ENCODE measurements at places on chromosomes 2 and 18.

GRCh38 chr2:216743781-216744180 is 48.4 kb upstream of the IGFBP5 start:
- no peak for DNase-seq

GRCh38 chr2:11482473-11483035 is 16.6 kb upstream of the E2F6 start:
- no peak for DNase-seq

DNA sequence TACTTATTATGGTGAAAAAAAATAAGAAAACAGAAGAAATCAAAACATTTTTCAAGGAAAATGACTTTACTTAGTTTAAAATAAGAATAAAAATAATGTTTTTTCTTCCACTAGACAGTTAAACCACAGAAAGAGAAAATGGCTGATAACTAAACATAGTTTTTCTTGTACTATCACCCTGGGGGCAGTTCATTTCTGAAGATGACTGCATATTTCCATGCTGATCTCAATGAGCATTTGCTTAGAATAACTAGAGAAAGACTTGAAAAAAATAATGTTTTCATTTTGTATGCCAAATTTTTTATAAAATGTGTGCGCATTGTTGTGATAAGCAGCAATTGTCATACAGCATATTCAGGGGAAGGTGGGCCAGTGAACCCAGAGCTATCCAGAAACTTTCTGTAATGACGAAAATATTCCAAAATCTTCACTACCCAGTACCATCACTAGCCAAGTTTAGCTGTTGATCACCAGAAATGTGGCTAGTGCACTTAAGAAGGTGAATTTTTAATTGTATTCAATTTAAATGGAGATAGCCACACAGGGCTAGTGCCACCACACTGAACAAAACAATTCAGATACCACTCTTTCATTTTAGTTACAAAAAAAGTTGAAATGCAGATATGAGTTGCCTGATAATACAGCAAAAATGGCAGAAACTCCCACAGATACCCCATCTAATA is 513.4 kb upstream of the NETO1 start:
- peak; percentile 49 for DNase-seq

DNA sequence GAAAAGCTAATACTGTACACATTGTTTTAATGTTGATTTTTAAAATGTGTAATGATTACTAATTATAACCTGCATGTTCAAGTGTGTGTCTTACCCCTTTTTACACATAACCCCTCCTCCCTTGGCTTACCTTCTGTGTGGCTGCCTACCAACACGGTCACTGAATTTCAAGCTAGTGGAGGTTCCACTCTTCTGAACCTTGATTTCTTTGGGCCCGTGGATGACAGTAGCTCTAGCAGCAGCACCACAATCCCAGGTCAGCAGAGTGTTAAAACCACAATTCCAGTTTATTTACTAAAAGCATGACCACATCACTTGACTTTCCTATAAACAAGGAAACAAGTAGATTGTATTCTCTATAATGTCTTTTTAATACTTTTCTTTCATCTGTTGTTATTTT is 56.9 kb downstream of the AFTPH start:
- no peak for DNase-seq

DNA sequence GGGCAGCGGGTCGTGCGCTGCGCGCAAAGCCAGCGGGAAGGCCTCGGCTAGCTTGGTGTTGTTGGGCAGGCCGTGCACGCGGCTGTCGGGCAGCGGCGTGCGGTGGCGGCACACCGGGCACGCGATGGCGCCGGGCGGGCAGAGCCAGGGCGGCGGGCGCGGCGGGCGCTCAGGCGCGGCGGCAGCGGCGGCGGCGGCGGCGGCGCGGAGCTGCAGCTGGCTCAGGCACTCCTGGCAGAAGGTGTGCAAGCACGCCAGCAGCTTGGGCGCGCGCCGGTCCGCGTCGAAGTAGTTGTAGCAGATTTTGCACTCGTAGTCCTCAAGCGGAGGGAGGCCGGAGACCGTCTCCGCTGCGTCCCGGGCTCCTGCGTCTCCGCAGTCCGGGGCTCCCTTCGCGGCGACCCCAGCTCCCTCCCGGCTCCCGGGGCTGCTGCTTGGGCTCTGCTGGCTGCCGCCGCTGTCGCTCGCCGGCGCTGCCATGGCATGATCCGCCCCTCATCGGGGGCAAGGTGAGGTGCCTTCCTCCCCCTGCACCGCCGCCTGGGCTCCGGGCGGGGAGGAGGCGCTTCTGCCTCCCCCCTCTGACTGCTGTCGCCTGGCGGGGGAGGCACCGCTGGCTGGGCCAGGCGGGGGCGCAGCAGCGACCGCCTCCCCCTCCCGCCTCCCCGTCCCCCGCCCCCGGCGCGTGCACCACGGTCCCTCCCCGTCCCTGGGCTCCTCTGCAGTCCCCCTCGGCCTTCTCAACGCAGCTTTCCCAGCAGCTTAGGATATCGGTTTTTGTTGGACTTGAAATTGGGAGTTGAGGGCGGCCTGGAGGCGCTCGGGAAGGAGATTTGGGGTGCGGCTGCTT is 21.0 kb upstream of the PAX3 start:
- no peak for DNase-seq

DNA sequence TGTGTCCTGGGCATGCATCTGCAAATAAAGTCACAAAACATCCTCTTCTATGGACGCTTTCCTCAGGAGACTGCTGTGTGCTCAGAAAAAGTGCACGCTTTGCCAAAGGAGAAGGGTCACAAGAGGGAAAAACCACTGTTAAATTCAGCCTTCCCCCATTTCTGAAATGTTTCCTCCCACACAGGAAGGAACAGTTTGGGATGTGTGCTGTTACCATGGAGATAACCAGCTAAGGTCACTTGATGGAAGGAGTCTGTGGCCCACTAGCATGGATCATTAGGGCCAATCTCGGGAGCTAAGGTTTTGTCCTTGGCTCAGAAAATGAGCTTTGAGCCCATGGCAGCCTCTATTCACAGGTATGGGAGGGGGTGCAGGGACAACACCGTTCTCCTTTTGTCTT is 5.6 kb downstream of the KCNE4 start:
- no peak for DNase-seq

GRCh38 chr2:69177785-69178636 is 165.0 kb downstream of the ANTXR1 start:
- DNase-seq = peak; percentile 89

DNA sequence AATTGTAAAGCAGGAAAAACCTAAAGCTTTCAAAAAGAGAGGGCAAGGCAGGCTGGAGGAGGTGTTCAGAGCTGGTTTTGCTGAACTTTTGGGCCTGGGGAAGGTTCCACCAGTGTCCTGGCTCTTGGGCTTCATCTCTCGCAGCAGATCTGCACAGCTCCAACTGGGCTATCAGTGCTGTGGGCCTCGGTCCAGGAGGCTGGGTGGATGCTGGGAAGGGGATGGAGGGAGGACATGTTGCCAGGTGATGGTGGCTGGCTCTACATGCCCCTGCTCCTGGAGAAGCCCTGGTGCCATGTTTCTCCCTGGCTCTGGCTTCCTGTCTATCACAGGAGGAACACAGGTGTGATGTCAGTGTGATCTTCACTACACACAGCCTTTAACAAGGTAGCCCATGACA is 187.1 kb downstream of the SH3RF3 start:
- no peak for DNase-seq

DNA sequence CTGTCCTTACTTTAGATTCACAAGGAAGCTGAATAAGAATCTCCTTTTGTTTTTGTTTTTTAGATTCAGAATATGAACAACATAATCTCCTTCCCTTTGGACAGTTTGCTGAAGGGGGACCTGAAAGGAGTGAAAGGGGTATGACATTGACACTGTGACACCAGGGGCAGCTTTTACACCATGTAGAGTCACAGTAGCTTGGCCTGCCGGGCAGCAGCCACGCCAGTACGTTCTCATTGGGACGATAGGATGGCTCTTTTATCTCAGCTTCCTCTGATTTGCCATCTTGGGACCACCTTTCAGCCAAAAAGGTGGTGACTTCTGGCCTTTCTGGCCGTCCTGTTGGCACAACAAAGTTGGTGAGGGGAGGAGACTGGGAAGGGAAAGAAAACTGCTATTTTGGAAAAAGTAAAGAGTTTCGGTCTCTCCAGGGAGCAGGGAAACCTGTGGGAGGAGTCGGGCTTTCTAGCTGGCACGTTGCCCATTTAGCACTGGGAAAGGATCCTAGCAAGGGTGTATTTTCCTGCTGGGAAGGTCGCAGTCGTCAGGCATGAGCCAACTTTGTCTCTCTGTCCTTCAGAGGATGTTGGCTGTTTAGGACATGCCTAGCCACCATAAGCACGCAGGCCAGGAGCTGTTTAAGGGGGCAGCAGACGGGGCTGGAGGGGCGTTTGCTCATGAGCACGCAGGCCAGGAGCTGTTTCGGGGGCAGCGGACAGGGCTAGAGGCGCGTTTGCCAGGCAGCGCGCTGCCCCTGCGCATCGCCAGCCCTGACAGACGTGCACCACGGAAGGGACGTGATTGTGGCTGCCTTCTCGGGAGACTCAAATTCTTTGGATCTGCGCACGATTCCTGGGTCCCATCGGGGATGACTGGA is 104.6 kb downstream of the ITGB1BP1 start:
- no peak for DNase-seq

- DNase-seq = no peak
These were observed 39.6 kb downstream of the MFSD6 start for GRCh38 chr2:190447766-190448165.

DNA sequence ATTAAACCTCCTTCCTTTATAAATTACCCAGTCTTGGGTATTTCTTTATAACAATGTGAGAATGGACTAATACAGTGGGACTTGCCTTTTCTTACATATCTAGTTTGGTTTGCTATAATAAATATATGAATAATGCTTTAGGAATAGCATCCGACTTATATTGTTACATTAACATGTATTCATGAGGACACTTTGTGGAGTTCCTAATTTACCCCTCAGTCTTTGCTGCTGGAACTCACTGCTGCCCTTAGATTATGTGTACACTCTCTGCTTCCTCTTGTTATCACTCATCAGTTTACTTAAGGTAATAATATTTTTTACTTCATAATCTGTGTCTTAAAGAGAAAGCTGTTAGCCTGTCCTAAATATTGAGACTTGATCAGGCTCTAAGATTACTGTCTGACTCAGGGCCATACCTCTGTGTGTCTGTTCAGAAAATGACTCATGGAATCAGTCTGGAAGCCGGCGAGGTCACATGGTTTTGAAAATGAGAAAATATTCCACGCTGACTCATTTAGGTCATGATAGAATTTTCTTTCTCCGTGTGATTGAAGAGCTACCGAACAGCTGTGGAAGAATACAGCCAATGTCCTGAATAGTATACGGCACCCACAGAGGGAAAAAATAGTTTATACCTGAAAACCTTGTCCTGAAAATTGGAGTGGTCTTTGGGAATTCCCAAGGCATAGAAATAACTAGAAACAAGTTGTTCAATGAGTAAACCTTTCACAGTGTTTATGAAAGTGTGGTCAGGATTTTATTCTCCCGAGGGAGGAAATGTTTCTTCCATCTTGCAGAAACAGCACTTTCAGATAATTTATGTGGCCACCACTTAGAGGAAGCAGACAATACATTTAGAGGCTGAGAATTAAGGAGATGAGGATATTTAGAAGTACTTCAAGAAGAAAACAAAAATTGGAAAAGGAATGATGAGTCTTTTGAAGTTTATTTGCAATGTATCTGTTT is 156.4 kb downstream of the DSEL start:
- DNase-seq = peak; percentile 91

GRCh38 chr2:64937687-64938491 is 51.3 kb upstream of the SLC1A4 start:
- no peak for DNase-seq

DNA sequence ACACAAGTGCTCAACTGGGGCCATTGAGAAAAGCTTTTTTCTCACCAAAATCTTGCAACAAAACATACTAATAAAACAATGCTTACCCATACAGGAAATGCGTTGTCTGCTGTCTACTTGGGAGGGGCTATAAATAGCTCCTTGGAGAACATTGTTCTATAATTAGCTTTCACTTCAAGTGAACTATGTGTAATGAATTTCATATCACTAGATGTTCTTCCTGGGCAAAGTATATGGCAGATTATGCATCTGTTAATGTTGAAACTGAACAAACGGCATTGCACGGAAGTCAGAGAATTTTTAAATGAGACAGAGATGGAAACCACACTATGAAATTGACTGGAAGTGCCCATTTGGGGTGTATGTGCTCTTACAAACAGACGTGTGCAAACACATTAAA is 6.4 kb upstream of the NPAS2 start:
- DNase-seq = peak; percentile 46

GRCh38 chr2:160096409-160096808 is 34.0 kb upstream of the PLA2R1 start:
- DNase-seq = no peak

DNA sequence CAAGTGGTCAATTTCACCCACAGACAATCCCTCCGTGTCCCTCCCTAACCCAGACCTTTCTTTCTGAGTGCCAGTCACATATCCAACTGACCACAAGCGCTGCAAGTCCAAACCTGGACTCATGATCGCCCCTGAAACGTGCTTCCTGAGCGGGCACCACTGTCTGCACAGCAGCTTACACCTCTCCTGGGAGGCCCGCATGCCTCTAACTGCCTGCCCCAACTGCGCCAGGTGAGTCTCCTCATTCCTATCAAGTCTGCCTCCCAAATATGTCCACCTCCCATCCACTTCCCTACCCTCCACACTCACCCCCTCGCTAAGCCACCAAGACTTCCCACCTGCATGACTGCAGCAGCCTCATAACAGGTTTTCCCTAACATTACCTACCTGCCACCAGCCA is 33.4 kb downstream of the COL4A4 start:
- DNase-seq = no peak

DNA sequence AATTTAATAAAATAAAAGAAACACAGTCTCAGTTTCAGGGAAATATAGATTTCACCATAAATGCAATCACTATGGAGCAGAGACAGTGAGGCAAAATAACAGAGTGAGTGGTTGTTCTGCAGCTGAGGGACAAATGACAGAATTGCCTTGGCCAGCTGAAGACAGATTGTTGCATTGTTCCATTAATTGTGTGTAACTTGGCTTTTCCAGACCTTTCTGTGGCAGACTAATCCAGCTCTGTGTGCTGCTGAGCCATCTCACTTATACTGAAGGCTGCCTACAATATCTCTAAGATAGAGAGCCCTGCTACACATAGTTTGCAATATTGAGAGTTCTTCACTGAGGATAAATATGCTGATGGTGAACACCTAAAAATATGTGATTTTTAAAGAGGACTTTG is 11.5 kb downstream of the LRRTM1 start:
- no peak for DNase-seq

DNA sequence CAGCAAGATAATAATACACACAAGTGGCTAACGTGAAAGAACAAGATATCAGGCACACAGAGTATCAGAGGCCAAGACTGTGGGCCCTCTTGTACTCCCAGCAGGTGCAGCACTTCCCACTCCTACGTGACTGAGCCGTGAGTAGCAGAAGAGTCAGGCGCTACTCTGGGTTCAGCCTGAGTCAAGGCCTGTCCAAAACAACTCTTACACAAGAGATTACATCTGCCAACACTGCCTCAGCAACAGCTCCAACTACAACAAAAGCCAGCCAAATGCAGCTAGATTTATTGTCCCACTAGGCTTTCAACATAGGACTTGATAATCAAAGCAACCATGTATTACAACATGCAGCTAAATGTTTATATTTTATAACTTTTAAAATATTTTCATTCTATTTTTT is 56.2 kb downstream of the ITSN2 start:
- DNase-seq = peak; percentile 48

- DNase-seq = no peak
These were observed 30.5 kb downstream of the ZNF516 start for GRCh38 chr18:76464281-76465259.

- peak; percentile 91 for DNase-seq
These were observed 71.0 kb upstream of the CYP1B1 start for GRCh38 chr2:38146907-38147307.

Data from HFFc6 (cell line).